ENCODE measurements at places on chromosomes 12 and 14.

DNA sequence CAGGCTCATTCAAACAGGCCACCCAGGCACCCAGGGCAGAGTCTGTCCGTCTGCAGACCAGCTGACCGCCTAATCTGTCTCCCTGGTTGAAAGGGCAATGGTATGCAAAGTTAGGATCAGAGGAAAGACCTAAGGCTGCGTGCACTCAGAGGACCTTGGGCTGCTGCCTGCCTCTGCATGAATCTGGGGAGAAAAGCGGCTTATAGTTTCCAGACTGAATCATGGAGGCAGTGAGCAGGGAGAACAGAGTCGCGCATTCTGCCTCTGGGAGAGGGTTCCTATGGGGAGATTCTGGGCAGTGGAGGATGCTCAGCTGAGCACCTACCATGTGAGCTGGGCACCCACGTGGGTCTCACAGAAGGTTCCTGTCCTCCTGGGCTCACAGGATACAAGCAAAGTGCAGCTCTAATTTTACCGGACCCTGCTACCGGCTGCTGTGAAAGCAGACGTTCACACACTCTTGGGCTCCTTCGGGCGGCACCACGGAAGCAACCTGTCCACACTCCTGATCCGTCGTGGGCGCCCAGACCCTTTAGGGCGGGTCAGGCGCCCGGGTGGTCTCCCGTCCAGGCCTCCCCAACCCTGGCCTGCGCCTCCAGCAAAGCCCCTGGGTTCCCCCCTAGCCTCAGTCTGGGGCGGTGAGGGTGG lies 772 bp downstream of the SCARB1 start:
- DNase-seq, result no peak

- no peak for DNase-seq
Observed at GRCh38 chr14:53857625-53858344, 98.8 kb downstream of the BMP4 start.

DNA sequence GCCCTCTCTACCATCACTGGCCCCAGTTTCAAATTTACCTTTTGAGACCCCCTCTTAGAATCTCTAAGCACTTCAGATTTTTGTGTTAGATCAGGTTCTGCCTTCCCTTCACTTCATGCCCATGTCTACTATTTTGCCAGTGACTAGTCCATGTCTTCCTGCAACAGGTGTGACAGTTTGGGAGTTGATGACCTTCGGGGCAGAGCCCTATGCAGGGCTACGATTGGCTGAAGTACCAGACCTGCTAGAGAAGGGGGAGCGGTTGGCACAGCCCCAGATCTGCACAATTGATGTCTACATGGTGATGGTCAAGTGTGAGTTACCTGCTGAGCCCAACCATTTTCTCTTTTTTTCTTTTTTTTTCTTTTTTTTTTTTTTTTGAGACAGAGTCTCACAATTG lies 5.8 kb upstream of the PA2G4 start:
- no peak for DNase-seq

DNA sequence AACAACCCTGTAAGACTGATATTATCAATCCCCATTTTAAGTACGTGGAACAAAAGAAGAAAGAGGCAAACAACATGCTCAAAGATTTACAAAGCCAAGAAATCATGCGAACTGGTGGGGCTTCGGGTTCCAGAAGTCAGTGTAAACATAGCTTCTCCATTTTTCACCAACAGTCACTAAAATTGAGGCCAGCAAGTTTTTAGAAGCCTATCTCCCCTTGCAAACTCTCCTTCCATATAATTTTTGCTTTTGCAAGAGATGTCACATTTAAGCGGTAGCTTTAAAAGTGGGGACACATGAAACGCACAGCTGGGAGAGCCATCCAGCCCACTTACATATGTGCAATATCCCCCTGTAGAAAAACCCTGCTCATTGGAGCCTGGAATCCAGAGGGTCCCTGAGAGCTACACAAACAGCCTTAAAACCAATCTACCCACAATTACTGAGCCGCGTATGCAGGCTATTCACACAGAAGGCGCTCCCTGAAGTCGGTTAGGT lies 797 bp downstream of the SLC11A2 start:
- no peak for DNase-seq

DNA sequence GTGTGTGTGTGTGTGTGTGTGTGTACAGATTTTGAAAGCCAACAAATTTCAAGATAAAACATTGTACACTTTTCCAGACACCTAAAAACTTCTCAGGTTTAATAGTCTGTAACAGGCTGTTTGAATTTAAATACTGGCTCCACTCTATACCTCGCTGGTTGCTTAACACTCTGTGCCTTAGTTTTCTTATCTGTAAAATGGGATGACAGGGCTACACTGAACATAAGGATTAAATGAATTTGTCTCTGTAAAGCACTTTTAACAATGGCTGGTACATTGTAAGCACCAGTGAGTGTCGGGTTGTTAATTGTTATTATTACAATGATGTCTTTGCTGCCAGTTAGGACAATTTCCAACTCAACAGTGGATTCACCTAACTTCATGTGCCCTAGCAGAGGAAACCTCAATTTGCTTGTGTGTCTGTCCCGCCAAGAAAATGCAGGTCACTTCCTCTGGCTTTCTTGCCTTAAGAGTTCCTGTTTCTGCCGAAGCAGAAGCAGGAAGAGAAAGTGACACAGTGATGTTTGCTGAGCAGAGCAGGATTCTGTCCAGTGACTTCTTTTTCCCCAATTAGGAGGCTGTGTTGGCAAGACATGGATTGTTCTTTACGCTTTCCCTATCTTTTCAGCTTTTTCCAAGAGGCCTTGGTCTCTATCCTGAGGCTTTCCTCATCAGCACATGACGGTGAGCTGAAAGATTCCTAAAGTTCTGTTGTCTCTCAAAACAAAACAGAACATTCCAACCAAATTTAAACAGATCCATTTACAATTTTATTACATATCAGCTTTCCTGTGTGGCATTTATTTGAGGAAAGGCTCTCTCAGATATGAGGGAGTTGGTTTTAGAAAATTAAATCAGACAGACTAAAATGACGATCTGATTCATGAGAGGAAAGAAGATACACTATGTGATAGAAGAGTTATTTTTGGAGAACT lies 154.1 kb upstream of the ATP2B1 start:
- DNase-seq, result no peak

- DNase-seq, result peak; percentile 86
Observed at GRCh38 chr12:2812290-2813213, at the start of gene ITFG2. Gene ITFG2, plus strand, starts transcription at chr12:2812668. Its CDS starts 93 bp downstream, at chr12:2812761.

DNA sequence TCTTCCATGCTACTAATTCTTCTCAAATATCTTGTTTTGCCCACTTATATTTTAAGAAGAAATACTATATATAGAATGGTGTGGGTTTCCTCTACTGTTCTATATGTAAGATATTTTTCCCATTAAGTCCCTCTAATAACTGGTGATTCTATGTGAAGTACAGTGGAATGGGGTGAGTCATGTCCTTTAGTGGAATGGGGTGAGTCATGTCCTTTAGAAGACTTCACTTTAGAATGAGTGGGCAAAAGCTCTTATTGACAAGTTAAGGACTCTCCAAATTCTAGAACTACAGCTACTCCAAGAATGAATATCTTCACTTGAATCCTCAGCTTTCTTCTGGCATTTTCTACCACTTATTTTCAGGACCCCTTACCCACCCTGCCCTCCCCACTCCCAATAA lies 349.9 kb downstream of the ETNK1 start:
- DNase-seq, result no peak

DNA sequence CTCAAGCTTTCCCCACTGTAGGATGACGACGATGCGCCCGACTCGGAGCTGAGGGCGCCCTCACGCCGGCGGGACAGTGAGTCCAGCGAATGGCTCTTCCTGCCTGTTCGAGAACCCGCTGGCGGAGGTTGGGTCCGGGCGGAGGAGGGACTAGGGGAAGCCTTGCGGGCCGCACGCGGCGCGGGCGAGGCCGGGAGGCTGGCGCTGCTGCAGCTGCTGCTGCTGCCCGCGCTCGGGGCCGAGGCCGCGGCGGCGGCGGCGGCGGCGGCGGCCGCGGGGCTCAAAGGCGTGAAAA lies 1.9 kb downstream of the CCDC177 start:
- no peak for DNase-seq

- DNase-seq, result no peak
Observed at GRCh38 chr12:114193474-114193873, 212.5 kb downstream of the TBX5 start.

- DNase-seq, result no peak
Observed at GRCh38 chr14:50060871-50061663, 55.3 kb downstream of the VCPKMT start.

DNA sequence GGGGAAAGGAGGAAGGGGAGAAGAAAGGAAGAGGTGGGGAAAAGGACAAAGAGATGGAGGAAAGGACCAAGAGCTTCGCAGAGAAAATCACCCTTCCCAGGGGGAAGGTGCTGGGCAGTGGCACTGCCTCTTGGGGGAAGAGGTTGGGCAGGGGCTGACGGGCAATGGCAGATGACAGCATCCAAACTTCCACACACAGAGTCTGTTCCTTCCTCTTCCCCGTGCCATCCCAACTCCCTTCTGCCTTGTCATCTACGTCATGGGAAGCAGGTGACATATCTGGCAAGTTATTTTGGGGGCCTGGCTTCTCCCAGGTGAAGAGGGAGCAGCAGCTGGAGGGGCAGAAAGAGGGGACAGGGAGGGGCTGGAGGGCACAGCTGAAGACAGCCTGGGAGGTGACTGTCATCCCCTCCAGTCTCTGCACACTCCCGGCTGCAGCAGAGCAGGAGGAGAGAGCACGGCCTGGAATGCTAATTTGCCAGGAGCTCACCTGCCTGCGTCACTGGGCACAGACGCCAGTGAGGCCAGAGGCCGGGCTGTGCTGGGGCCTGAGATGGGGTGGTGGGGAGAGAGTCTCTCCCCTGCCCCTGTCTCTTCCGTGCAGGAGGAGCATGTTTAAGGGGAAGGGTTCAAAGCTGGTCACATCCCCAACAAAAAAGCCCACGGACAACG lies 43.9 kb upstream of the IQSEC3 start:
- DNase-seq, result no peak

DNA sequence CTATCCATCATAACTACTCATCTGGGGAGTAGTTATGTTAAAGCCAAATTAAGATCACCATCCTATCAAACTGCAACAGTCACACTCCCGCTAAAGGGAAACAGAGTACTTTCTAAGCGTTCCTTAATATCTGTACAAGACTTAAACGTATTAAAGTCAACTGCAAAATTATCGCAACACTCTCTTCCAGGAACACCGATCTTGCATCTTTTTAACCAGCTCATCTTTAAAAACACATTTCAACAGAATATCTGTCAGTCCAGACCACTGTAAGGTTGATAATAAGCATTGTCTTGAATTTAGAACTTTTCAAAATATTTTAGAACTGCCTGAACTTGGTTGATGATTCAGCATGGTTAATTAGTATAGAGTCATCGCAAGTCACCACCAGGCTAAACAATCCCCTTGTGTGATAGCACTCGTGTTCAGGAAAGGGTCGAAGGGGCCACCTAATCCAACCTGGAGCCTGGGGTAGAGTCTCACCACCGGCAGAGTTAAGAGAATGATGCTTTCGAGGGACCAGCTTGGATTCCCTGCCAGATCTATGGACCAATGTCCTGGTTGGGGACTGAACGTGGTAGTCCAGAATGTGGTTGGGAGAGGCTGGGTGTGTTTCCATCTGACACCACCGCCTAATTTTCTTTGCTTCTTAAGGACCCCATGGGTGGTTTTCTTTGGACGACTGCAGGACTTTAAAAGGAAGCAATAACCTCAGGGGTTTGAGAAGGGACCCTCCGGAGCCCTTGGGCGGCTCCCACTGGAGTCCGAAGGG lies 890 bp downstream of the SPTLC2 start:
- no peak for DNase-seq

- no peak for DNase-seq
Observed at GRCh38 chr12:99386907-99387306, 260.6 kb upstream of the GARIN6 start.

- no peak for DNase-seq
Observed at GRCh38 chr14:71240866-71241520, 333.7 kb downstream of the PCNX1 start.

- DNase-seq, result no peak
Observed at GRCh38 chr12:51635346-51635745, 44.3 kb downstream of the SCN8A start.

Measured in stimulated activated CD4-positive, alpha-beta T cell treated with anti-CD3 and anti-CD28 coated beads, Interleukin-15, amount 100 ng/mL, for 1 hour (primary cell).